ENCODE measurements at places on chromosomes 7 and 10. TPM values are rescaled to one million over a fixed set of nuclear protein-coding genes. Genes with fewer than 3 reads are reported as not detected.
A peak's percentile ranks its signal among the peaks of the same experiment; 100 is the strongest.

OPALIN gene
- not detected for total RNA-seq

ACSM6 gene
- not detected for total RNA-seq

GRCh38 chr7:148146346-148146745 lies 444.2 kb upstream of the C7orf33 start:
- no peak for DNase-seq

DNA sequence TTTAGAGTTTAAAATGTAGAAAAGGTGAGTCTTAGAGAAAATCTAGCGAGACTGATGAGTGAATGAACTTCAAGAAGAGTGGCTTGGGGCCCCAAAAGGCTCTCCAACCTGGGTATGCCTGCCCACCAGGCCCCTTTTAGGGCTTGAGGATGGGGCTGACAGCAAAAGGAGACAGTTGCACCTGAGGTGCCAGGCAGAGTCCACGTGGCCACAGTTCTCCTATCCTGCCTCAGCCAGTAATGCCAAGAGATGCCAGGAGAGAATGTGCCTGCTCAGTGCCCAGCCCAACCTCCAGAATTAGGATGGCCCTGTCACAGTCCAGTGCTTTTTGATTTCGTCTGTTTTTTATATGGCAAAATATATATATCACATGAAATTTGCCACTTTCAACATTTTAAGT lies 156.5 kb downstream of the SLIT1 start:
- DNase-seq = no peak

- no peak for DNase-seq
Measured at GRCh38 chr10:73998929-73999691, 1.2 kb downstream of the VCL start.

GRCh38 chr10:81725851-81726250 lies 149.1 kb upstream of the NRG3 start:
- no peak for DNase-seq

GRCh38 chr7:93245525-93246432 lies 13.6 kb downstream of the VPS50 start:
- no peak for DNase-seq

DNA sequence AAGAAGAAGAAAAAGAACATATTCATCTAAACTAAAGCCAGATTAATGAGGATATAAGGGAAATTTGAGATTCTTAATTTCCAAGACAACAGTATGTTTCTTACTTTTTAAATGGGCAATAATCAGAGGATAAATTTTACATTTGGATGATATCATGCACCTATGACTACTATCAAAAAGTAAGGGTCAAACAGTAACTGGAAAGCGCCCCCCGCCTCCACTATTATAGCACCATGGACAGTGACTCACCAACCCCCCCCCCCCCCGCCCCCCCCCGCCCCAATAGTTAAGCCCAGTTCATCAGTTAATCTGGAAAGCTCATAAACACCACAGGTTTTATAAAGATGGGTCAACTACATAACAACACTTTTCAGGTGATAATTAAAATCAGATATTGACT lies 194.3 kb upstream of the DGKB start:
- DNase-seq = no peak

- DNase-seq = peak; percentile 43
Measured at GRCh38 chr7:95476904-95477594, 8.7 kb upstream of the ASB4 start.

GRCh38 chr7:151140826-151141225 lies 26.7 kb downstream of the GBX1 start:
- no peak for DNase-seq

DNA sequence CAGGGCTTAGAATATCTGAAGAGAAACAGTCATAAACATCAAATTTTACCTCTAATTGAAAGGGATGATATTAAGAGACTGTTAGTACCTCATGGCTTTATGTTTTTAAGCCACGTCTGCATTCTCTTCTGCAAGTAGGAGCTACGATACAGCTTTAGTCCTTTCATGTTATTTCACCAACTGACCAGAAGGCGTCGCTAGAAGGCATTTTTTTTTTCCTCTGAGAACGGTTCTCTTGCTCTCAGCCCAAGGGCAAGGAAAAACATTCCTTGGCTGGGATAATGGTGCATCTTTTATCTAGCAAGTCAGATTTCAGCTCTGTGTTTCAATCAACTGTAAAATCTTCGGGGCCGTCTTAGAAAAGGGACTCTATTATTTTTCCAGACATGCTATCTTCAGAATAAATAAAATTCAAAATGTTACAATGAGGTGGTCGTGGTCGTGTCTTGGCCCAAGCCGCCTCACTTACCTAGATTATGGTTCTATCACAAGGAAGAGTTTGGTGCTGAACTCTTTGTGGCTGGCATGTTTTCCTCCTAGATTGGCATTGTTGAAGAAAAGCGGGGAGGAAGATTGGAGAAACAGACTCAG lies 41.6 kb upstream of the LYZL2 start:
- DNase-seq = peak; percentile 15

- no peak for DNase-seq
Measured at GRCh38 chr7:77367976-77368375, 48.2 kb downstream of the GSAP start.

GRCh38 chr7:121303422-121304101 lies 25.2 kb upstream of the WNT16 start:
- DNase-seq = no peak

DNA sequence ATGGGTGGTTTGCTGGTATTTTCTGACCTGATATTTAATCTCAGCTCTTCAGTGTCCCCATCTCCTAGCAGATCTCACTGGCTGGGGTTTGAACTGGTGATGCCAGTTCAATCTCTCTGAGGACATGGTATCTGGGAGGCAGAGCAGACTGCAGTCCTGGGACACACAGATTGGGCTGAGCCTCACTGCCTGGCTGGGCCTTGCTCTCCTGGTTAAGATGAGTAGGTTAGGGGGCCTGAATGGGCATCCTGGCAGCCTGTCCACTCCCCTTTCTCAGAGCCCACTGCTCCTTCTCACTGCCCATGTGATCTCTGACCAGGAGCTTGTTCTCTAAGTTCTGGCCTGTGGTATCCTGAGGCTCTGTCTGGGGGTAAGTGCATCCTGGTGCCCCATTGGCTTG lies 363.4 kb downstream of the GLRX3 start:
- DNase-seq = no peak

MRLN gene
- not detected for total RNA-seq
